ENCODE measurements at places on chromosomes 5 and 9.
A peak's percentile ranks its signal among the peaks of the same experiment; 100 is the strongest.

- DNase-seq, result no peak
These were observed 6.4 kb upstream of the PAIP1 start for GRCh38 chr5:43563321-43563720.

- peak; percentile 84 for DNase-seq
These were observed 1.3 kb downstream of the NIM1K start for GRCh38 chr5:43193181-43193893.

DNA sequence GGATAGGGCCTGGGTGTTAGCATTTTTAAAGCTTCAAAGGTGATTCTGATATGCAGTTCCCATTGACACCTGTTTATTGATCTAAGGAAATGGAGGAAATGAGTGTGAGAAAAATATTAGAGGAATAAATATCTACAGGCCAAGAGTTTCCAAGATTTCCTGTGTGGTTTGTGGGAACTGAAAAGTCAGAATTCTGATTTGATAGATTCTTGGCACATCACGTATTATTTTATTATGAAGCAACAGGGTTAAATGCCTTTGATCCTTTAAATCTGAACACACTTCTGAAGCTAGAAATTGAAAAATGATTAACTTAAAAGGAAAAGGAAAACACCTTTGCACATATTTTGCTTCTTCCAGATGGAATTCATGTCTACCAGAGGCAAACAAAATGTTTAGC is 113.7 kb downstream of the CD180 start:
- DNase-seq, result no peak

- DNase-seq, result no peak
These were observed 131.4 kb upstream of the IRX4 start for GRCh38 chr5:2014058-2014610.

- peak; percentile 16 for DNase-seq
These were observed 153.2 kb downstream of the COMMD10 start for GRCh38 chr5:116237917-116238500.

DNA sequence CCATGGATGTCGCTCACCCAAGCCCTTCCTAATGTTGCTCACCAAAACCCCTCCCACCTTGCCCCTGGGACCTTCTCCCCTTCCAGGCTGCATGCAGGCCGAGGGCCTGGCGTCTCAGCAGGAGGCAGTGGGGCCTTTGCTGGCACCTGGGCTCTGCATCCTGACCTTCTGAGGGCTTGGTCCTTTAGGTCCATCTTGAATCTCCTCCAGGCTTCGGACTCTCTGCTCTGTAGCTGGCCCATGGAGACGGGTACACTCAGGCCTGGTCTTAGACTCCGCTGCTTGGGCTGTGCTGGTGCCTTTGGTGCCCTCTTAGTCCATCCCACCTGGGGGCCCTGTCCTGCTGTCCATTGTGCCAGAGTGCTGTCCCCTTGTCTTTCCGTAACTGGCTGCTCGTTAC is 14.0 kb downstream of the TENT4A start:
- no peak for DNase-seq

- DNase-seq, result no peak
These were observed 70.4 kb downstream of the MUSK start for GRCh38 chr9:110738982-110739381.

DNA sequence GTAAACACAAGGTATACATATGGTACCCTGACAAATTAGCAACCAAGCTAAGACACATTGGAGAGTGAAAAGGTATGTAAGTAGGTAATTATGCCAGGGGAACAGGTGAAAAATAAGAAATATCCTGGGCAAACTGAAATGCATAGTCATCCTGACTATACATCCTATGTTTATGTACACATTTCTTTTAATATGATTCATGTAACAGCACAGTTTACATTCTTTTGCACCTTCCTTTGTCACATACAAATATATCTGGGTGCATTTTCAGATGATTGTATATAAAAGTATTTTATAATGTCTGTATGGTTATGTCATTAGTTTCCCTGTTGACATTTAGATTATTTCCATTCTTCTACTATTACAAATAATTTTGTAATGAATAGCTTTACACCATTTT is 1146.9 kb downstream of the EFNA5 start:
- no peak for DNase-seq

- DNase-seq, result no peak
These were observed 1991.3 kb upstream of the C9orf72 start for GRCh38 chr9:29564564-29564963.

- DNase-seq, result peak; percentile 70
These were observed 39.9 kb upstream of the PAM start for GRCh38 chr5:102715082-102715807.

- DNase-seq, result no peak
These were observed 97.4 kb upstream of the ITGA1 start for GRCh38 chr5:52690236-52690768.

GRCh38 chr5:109743041-109743531 is 53.4 kb downstream of the MAN2A1 start:
- DNase-seq, result no peak

GRCh38 chr9:4937446-4937845 is 47.6 kb upstream of the JAK2 start:
- DNase-seq, result no peak

DNA sequence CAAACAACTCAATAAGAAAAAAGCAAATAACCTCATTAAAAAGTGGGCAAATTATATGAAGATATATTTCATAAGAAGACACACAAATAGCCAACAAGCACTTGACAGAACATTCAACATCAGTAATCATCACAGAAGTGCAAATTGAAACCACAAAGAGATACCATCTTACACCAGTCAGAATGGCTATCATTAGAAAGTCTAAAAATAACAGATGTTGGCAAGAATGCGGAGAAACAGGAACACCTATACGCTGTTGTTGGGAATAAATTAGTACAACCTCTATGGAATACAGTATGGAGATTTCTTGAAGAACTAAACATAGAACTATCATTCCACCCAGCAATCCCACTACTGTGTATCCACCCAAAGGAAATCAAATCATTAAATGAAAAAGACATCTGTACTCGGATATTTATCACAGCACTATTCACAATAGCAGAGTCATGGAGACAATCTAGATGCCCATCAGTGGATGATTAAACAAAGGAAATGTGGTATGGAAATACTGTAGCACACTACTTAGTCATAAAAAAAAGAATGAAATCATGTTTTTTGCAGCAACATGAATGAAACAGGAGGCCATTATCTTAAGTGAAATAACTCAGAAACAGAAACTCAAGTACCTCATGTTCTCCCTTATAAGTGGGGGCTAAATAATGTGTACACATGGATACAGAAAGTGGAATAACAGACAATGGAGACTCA is 106.8 kb upstream of the FST start:
- no peak for DNase-seq

GRCh38 chr5:18068826-18069225 is 434.6 kb downstream of the TAF11L14 start:
- DNase-seq, result no peak

- no peak for DNase-seq
These were observed 194.0 kb downstream of the IRX1 start for GRCh38 chr5:3789519-3790193.

GRCh38 chr5:166909040-166909439 is 1382.4 kb upstream of the WWC1 start:
- peak; percentile 65 for DNase-seq

DNA sequence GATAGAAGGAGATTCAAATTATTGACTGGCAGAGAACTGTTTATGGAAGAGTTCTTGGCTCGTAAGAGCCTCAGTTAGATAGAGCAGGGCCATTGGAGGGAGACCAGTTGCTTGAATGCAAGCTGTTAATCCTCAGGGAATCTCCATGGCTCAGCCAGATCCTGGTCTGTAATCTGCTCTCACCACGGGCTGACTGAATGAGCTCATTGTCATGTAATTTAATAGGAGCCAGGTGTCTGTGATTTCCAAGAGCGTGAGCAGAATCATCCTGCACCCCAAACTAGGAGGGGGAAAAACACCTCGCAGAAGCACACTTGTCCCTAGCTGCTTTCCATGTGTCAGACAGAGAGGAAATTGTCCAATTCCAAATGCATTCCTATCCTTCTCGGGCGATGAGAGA is 19.1 kb upstream of the KCNMB1 start:
- DNase-seq, result no peak

GRCh38 chr5:123150089-123150488 is 61.0 kb downstream of the PRDM6 start:
- DNase-seq, result no peak

GRCh38 chr5:112253478-112254250 is 165.4 kb downstream of the EPB41L4A start:
- peak; percentile 0 for DNase-seq

DNA sequence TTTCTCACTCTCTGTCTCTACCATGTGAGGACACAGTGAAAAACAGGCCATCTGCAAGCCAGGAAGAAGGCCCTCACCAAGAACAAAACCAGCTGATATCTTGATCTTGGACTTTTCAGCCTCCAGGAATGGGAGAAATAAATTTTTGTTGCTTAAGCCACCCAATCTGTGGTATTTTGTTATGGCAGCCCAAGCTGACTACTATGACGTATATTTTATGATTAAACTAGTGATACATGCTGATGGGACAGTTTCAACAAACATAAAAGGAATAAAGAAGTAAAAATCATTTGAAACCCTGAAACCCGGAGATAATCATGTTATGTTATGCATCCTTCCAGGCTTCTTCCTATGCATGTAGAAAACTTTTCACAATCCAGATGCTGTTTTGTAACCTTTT is 71.5 kb upstream of the ERBIN start:
- DNase-seq, result no peak

DNA sequence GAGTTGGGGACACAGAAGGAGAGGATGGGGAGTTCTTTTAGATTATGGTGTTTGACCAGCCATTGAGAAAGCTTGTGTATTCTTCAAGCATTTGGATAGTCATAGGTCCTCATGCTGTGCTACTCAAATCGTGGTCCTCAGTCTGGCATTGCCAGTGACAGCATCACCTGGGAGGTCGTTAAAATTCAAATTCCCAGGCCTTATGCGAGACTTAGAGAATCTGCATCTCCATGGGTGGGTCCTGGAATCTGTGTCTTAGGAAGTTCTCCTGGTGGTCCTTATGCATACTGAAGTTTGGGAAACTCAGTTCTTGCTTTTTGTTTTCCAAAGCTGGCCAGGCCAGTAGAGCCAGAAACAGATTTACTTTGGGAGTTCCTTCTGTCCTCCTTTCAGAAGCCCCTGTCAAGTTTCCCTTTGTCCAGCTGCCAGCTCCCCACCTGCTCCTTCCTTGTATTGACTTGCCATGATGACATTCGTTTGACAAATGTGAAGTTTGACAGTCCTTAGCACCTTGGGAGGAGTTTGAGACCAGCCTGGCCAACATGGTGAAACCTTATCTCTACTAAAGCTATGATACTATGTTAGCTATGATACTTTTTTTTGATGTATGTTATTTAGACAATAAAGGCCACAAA is 95.6 kb downstream of the PALM2AKAP2 start:
- no peak for DNase-seq

DNA sequence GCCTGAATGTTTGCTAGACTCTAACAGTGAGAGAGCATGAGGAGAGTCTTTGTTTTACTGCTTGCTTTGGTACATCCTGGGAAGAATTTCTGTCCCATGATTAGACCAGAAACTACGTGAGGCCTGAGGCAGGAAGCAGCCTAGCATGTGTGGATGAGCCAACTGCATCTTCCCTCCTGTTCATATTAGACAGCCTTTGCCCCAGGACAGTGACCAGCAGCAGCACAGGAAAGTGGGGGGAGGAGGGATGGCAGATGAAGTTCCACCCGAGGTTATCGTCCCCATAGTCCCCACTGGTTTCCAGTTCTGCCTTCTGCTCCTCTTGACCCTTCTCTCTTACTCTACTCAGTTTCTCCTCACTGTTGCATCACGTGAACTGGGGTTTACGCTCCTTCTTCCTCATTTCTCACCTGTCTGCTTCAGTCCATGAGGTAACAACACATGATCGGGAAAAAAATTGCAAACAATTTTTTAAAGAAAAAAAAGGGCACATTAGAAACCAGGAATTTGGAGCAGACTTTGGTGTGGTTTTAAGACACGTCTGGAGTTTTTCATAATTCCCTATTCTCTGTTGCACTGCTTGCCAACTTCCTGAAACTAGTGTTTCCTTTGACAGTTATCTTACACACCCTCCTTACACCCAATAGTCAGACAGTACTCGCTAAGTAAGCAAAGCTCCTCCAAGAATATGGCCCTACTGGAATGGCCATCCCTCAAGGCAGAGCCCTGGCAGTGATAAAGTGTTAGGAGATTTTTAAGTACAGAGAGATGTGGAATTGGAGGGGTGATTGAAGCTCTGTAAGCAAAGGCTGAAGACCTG is 84.1 kb downstream of the SNX18 start:
- DNase-seq, result no peak

DNA sequence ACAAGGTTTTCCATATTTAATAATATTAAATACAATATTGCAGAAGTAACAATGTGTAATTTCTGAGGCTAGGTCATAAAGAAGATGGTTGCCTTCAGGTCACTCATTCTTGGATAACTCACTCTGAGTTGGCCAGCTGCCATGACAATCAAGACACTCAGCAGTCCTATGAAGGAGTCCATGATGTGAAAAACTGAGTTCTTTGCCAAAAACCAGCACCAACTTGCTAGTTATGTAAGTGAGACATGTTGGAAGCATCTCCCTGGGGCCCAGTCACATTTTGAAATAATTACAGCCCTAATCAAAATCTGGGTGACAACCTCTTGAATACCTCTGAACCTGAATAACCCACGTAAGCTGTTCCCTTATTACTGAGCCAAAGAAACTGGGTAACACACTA is 453.2 kb downstream of the CDH18 start:
- no peak for DNase-seq

DNA sequence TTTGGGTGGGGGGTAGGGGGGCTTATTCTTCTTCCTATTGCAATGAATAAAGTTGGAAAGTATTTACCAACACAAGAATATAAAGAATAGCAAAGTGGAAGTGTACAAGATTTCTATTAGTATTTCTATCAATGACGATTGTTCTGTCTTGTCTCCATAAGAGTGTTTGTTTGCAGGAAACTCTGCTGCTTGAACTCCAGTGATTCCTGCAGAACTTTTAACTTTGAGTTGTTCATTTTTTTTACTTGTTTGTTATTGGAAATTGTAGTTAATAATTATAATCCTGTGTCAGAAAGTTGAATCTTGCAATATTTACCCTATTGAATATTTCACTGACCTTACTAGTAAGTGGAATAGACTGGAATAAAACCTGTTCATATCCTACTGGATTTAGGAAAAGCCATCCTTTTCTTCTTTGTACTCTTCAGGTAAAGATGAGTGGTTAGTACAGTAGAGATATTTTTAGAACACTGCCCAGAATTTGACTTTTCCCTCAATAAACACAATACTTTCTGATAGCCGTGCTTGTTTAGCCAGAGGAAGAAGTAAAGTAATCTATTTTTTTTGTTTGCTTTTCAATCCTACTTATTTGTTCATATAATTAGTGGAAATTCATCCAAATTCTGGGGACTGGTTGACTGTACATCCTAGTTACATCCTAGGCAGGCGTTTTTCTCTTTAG is 340.4 kb downstream of the TENT4A start:
- DNase-seq, result no peak

GRCh38 chr5:74895906-74896305 is 29.7 kb upstream of the FAM169A start:
- peak; percentile 42 for DNase-seq

Measured in fibroblast of skin of left biceps (primary cell).